ENCODE measurements at places on chromosomes 12 and 14.

DNA sequence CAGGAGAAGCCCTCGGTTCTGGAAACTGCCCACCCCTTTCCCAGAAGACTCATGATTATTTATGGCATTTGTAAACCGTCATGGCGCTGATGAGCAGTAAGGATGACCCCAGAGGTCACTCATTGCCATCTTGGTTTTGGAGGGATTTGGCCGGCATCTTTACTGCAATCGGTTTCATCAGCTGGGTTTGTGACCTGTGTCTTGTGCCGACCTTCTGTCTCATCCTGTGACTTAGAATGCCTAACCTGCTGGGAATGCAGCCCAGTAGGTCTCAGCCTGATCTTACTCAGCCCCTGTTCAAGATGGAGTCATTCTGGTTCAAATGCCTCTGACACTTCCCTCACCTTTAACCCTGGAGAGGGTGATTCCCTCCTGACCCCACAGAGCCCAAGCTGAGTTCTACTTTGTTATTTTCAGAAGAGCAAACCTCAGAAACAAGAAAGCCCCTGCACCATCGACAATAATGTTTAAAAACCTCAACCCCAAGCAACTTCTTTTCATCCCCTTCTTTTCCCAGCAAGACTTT is 105.5 kb upstream of the SFSWAP start:
- DNase-seq: no peak

GRCh38 chr12:121811434-121812319 is 7.9 kb downstream of the SETD1B start:
- DNase-seq: peak; percentile 85

GRCh38 chr12:58961166-58961565 is 40.9 kb upstream of the LRIG3 start:
- no peak for DNase-seq

GRCh38 chr12:2092890-2093289 is 40.1 kb downstream of the CACNA1C start:
- DNase-seq: no peak

GRCh38 chr12:53966385-53967133 is 6.4 kb upstream of the HOXC11 start:
- DNase-seq: no peak

- no peak for DNase-seq
Measured at GRCh38 chr12:24378548-24379407, 429.3 kb upstream of the SOX5 start.

DNA sequence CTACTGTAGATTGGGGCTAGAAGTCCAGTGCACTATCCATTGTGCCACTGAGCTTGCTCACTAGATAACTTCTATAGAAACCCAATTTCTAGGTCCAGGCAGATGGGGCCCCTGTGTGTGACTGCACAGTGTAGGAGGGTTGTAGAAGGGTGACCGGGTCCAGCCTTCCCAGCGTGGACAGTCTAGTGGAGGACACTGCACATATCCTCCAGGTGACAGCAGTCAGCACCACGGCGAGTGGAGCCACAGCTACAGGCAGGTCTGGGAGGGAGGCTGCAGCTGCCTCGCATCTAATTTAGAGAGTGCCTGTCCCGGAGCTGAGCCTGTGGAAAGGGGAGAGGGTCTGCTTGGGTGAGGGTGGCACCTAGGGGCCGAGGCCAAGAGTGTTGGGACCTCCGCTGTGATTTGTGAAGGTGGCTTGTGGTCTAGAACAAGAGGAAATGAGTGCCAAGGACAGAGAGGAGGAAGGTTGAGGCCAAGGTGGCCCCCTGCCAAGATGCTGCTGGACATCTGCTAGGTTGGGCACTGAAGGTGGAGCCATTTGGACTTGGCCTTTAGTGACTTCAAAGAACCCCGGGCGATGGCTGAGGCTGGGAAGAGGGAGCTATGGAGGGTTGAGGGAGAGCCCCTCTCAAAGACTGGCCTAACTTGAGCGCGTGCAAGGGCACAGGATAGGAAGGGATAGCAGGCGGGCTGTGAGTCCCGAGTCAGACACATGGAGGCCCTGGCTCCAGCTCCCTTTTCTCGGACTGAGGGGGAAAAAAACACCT is 46.0 kb upstream of the TRAF3 start:
- no peak for DNase-seq

DNA sequence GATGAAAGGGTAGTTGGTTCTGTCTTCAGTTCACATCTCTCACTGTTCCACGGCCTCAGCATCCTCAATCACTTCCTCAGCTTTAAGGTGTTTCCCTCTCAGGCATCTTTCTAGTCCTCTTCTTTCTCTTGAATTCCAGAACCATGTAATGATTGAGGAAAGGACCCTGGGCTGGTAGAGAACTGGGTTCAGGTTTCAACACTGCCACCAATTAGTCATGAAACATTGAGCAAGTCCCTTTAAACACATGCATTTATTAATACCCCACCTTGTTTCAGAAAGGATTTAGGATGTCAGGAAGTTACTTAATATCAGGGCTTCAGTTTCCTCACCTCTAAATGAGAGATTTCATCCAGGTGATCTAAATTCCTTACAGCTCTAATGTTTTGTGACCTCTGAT is 7.2 kb downstream of the DMAC2L start:
- DNase-seq: no peak

- no peak for DNase-seq
Measured at GRCh38 chr12:85963326-85963725, 89.2 kb downstream of the NTS start.

- DNase-seq: no peak
Measured at GRCh38 chr12:88810806-88811205, 230.5 kb upstream of the KITLG start.

GRCh38 chr14:83047059-83047830 is 1513.6 kb upstream of the SEL1L start:
- no peak for DNase-seq

DNA sequence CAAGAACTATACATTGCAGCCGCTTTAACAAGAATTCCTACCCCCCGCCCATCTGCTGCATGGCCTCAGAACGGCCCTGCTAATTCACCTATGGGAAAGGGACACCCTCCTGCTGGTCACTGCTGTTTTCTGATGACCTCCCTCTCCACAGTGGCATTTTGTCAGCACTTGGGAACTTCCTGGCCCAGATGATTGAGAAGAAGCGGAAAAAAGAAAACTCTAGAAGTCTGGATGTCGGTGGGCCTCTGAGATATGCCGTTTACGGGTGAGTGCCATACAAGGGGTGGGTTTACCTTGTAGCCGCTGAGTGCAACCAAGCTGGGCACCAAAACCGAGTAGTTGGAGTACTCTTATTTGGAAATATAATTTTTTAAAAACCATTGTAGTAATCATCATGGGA is 2.7 kb downstream of the PXMP2 start:
- no peak for DNase-seq

- DNase-seq: no peak
Measured at GRCh38 chr12:72133497-72134055, 138.6 kb upstream of the TRHDE start.

DNA sequence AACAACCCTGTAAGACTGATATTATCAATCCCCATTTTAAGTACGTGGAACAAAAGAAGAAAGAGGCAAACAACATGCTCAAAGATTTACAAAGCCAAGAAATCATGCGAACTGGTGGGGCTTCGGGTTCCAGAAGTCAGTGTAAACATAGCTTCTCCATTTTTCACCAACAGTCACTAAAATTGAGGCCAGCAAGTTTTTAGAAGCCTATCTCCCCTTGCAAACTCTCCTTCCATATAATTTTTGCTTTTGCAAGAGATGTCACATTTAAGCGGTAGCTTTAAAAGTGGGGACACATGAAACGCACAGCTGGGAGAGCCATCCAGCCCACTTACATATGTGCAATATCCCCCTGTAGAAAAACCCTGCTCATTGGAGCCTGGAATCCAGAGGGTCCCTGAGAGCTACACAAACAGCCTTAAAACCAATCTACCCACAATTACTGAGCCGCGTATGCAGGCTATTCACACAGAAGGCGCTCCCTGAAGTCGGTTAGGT is 797 bp downstream of the SLC11A2 start:
- DNase-seq: no peak

GRCh38 chr14:103019826-103020225 is 37.5 kb downstream of the CDC42BPB start:
- DNase-seq: no peak

GRCh38 chr14:59455411-59455810 is 9.8 kb downstream of the GPR135 start:
- DNase-seq: no peak

DNA sequence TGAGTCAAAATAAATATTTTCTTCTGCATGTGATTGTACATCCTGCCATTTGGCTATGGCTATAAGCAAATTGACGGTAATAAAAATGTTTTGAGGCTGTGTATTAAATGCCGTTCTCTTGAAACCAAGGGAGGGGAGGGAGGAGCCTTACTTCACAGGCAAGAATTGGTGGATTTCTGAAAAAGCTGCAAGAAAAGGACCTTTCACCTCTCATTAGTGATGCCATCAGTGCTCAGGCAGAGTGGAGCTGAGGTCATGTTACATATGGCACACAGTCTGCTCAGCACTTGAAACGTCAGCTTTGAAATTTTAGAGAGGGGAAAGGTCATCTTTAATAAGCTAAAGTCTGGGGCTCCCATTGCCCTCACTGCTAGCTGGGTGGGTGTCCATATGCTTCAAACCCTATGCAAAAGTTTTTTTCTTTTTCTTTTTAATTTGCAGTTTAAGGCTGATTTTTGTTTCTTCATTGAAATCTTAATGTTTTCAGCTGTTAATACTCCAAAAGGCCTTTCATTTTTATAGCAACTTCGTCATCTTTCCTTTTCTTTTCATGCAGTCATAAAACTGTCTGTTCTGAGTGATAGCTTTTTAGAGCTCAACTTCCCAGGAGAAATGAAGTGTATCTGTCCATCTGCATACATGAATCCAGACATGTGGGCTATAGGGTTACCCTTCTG is 9.8 kb upstream of the SIX1 start:
- DNase-seq: no peak

GRCh38 chr12:89924191-89924590 is 215.6 kb upstream of the ATP2B1 start:
- DNase-seq: no peak

- no peak for DNase-seq
Measured at GRCh38 chr12:58046271-58046670, 104.9 kb downstream of the ATP23 start.

- DNase-seq: no peak
Measured at GRCh38 chr14:105616802-105617192, 90.4 kb downstream of the TMEM121 start.

DNA sequence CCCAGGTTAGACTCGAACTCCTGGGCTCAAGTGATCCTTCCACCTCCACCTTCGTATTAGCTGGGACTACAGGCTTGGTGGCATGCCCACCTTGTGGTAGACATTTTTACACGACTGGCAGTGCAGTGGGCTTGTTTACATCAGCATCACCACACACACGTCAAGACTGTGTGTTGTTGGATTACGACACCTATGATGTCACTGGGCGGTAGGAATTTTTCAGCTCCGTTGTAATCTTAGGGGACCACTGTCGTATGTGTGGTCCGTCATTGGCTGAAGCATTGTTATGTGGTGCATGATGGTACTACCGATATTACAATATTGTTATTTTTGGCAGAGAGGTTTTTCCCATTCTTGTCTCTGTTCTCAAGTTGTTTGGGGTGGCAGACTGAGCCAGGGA is 50.7 kb downstream of the TSPAN9 start:
- no peak for DNase-seq

GRCh38 chr12:92144631-92145480 is 790 bp downstream of the BTG1 start:
- no peak for DNase-seq

DNA sequence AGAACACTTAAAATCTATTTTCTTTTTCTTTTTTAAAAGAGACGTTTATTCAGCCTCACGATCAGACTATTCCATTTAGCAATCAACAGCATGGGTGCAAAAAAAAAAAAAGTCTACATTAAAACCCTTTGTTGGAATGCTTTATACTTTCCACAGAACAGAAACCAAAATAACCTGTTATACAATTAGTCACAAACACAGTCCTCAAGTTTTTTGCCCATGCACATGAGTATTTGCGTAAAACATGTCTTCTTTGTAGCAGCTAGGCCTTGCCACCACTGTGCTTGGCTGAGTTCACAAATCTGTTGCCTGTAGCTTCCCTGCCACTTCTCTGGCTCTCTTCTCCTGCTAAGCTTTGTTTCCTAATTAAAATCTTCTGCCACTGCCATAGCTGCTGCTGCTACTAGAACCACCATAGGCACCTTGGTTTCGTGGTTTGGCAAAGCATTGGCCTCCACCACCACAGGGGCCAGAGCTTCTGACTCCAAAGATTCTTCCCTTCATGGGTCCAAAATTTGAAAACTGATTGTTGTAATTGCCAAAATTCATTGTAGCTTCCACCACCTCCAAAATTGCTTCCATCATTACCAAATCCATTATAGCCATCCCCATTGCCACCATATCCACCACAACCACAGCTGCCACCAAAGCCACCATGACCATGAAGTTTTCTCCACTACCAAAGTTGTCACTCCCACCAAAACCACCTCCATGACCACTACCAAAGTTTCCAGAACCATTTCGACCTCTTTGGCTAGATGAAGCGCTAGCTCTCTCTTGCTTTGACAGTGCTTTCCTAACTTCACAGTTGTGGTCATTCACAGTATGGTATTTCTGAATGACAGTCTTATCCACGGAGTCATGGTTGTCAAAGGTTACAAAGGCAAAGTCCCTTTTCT is 38.1 kb downstream of the KLRG1 start:
- DNase-seq: no peak

GRCh38 chr14:101875727-101876554 is 88.4 kb upstream of the DYNC1H1 start:
- DNase-seq: no peak

DNA sequence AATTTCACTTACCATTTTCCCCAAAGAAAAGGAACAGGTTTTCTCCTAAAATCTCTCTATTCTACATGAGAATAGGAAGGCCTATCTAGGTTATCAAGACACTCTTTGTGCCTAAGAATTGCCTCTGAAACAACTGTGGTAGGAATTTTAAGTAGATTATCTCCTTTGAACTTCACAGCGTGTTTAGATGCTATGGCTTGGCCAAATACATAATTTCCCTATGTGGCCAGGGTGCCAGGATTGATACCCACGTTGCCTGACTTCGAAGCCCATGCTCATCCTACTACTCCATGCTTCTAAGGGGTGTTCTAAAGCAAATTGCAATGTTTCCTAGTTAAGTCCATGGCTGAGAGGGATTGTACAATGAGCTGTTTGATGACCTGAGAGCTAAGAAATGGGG is 241.5 kb upstream of the FBXO33 start:
- DNase-seq: no peak
